ENCODE measurements at places on chromosomes 2 and 18.

GRCh38 chr2:62016957-62017356, 111.5 kb downstream of the COMMD1 start:
- no peak for DNase-seq

DNA sequence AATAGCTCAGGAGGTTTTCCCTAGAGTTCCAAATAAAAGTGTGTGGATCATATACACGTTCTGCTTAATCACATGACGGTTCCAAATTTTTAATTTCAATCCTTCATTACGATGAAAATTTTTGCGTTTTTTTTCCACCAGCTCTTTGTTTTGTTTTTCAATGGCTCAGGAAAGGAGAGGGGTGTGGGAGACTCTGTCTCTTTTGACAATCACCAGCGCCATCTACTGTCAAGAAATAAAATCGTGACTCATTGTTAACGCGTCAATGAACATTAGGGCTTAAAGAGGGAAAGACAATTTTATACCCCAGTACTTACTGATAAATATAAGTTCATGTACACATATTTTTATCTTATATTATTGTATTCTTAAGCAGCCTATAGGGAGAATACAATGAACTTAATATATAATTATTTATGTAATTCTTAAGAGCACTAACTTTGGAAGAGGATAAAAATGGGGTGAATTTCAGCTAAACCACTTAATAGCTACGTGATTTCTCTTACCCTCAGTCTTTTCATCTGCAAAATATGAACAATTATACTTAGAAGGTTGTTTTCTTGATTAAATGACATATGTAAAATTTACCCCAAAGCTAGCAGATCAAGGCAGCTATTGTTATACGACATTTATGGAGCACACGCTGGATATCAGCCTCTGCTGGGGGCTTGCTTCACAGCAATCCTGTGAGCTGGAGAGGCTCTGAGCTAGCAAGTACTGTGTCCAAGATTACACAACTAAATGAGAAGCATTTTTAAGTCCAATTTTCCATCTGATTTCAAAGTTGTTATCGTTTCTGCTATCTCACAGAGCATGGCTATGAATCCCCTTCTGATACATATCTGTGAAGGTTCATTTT, 47.4 kb upstream of the RMDN2 start:
- no peak for DNase-seq

DNA sequence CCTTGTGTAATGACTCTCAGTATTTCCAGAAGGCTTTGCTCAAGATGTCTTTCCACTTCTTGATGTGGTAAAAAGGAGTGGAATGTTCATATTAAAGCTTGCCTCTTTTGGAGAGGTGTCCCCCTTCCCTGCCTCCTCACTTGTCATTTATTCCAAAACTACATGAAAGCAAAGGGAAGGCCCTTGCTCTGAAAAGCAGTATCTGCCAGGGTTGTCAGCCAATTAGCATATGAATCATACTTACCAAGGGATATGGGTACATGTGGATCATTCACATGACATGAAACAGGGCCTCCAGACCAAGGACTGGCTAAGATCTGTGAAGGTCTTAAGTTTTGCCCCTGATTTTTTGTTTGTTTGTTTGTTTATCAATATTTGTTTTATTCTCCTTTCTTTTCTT, 31.3 kb downstream of the ANXA4 start:
- no peak for DNase-seq

DNA sequence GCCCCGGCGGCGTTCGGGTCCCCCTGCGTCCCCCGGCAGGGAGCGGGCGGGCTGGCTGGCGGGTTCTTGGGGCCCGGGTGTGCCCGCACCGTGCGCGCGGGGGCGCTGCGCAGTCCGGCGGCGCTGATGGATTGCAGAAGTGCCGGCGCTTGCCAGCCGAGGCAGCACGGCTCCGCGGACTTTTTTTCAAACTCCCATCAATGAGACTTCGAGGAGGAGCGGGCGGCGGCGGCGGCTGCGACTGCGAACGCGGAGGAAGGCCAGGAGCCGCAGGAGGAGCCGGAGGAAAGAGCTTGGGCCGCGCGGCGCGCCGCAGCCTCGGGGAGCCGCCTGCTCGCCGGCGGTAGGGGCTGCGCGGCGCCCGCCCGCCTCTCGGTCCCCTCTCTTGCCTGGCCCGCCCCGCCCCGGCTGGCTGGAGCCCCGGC, at the start of gene GLI2:
GLI2 (plus strand) TSS at position 123 of the 425 bp plus-strand sequence. CDS start 61,453 bp downstream, outside the sequence.
- DNase-seq = no peak
